ENCODE measurements at places on chromosomes 2 and 18.
A peak's percentile ranks its signal among the peaks of the same experiment; 100 is the strongest.

- DNase-seq: no peak
Observed at GRCh38 chr2:184119989-184120800, 478.1 kb upstream of the ZNF804A start.

DNA sequence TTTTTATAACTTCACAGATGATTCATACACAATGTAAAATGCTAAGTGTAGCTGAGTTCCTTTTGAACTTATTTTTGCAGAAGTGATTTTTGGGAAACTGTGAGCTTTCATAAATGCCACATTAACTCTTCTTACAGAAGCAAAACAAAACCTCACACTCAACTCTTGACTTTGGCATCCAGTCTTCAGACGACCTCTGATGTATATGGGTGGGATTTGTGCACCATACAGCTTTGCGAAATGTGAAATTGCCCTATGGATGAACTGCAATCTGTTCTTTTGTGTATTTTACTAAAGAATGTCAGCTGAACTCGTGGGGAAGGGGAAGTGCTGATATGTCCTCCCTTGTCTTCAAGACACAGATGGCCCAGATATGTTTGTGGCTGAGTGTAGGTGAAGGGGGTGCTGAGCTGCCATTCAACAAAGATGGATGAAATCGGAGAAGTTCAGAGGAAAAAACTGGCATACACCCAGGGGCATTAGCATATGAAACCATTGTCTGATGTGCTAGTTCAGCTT, 218.3 kb downstream of the PTGR3 start:
- peak; percentile 88 for DNase-seq

GRCh38 chr18:74392323-74392722, 64.8 kb downstream of the DIPK1C start:
- DNase-seq: no peak

GRCh38 chr18:28880856-28881255, 703.9 kb upstream of the CDH2 start:
- no peak for DNase-seq

- DNase-seq: no peak
Observed at GRCh38 chr2:176812246-176812775, 400.3 kb upstream of the HNRNPA3 start.

DNA sequence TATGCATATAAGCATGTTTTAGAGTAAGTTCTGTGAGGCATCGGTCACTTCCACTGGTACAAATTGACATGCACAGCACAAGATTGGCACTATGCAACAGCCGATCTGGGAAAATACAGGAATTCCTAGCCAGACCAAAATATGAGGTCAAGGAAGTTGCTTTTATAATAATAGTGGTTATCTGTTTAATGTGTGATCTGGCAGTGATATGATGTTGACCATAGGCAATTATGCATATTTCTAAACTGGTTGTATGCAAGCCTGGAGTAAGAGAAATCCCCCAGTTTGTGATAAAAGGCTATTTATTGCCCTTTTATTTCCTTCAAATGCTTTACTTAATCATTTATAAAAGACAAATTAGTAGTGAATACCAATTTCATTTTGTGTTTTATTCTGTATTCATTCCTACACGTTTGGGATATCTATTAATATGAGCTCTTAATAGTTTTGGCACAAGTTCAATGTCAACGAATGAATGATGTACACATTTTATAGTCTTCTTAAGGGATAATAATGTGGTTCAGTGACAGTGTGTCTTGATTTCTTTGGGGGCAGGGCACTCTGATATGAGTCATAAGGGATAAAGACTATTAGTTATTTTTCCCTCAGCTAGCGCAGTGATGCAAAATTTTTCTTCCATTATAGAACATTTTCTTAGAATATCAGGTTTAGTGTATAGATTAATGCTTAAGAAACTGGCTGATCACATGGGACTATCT, 34.7 kb upstream of the ZEB2 start:
- no peak for DNase-seq

DNA sequence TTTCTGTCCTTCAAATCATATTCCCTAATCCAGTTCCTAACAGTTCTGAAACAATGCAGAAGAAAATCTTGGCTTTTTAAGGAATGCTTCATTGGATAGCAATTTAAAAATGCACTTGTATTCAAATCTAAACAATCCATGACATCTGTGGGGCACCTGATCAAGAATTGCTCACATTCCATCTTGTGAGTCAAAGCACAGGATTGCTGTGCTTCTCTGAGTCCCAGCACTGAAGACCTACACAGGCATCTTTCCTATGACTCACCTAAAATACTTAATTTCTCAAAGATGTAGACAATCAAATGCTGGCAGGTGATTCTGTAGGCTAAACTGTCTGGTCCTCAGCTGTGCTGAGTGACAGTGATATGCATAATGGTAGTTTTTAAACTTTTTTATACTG, 10.1 kb upstream of the ATP8B1 start:
- DNase-seq: no peak

DNA sequence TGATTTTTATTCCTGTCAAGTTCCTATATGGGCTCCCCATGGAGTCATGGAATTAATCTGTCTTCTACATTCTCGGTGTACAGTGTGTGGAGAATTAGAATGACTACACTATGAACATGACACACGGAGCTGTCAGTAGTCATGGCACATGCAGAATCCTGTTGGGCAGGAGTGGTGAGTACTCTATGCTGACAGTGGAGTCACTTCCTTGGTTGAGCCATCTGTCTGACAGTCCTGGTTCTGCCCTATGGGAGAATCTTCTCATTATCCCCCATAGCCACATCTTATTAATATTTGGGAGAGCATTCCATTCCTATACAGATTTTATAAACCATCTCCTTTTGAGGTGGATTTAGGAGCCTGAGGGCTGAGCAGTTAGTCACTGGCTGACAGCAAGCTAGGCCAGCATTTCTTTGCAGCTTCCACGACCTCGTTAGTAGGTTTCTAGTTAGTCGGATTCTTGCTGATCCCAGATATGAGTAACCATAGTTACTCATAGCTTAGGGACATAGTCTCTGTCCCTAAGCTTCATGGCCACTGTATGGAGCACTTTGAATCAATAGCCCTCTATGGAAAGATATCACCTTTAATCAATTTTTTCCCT, 90.6 kb downstream of the MDH1 start:
- DNase-seq: no peak

DNA sequence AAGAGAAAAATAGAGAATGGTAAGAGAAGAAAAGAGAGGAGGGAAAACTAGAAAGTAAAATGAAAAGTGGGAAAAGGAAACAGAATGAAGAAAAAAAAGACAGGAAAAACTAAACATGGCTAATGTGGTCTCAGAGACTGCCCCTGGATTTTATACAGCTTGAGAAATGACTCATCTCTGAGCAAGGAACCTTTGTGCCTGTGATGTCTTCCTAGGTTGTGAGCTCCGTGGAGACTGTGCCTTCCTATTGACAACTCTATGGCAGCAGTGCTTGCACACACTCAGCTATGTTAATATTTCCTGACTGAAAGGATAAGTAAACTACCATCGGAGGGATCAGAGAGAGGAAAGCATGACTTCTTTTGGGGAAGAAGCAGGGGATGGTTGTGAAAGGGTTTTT, 203.8 kb downstream of the RDH14 start:
- DNase-seq: no peak

GRCh38 chr2:9570182-9571060, 14.8 kb upstream of the ADAM17 start:
- DNase-seq: no peak

DNA sequence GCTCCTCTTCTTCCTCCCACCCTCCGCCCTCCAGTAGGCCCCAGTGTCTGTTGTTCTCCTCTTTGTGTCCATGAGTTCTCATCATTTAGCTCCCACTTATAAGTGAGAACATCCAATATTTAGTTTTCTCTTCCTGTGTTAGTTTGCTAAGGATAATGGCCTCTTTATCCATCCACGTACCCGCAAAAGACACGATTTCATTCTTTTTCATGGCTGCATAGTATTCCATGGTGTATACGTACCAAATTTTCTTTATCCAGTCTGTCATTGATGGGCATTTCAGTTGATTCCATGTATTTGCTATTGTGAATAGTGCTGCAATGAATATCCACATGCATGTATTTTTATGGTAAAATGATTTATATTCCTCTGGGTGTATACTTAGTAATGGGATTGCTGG, 82.2 kb downstream of the COPS8 start:
- DNase-seq: no peak

- peak; percentile 80 for DNase-seq
Observed at GRCh38 chr2:11343650-11344341, 640 bp downstream of the ROCK2 start.

GRCh38 chr18:74921057-74921820, 287.7 kb downstream of the PTGR3 start:
- DNase-seq: no peak

- no peak for DNase-seq
Observed at GRCh38 chr2:210555555-210555954, 844 bp upstream of the CPS1 start.

GRCh38 chr2:26765475-26766200, 1.6 kb downstream of the SLC35F6 start:
- no peak for DNase-seq

DNA sequence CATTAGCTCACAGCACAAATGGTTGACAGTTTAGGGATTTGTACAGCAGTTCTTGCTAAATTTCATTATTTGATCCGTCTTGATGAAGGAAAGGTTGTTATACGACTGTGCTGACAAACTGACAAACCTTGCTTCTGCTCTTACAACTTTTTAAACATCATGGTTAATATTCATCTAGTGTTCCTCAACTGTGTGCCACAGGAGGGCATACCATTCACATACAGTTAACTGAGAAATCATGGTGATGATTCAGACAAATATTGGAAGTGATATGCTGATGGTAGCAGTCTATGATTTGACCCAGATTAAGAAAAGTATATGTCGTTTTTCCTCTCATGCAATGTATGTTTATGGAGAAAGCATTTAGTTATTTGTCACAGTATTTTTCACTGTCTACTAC, 129.8 kb upstream of the FSIP2 start:
- no peak for DNase-seq

- no peak for DNase-seq
Observed at GRCh38 chr18:58252166-58252565, 208.1 kb downstream of the NEDD4L start.

DNA sequence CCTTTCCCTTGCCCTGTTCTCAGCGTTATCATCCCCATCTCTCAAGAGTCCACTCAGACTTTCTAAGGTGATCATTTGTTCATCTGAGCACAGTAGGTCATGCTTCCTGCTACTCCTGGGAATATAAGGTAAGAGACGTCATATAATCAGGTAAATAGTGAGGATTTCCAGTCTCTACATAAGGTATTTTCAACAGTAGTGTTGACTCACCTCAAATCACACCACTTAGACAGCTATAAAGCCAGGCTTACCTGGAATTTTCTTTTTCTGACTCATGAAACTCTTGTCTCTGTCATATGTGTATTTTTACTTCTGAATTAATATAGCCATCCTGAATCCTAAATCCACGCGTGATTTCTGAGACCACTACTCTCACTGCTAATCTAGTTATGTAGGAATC, 443.2 kb downstream of the ARHGAP15 start:
- DNase-seq: no peak

- DNase-seq: no peak
Observed at GRCh38 chr18:24319757-24320156, 77.9 kb downstream of the OSBPL1A start.

DNA sequence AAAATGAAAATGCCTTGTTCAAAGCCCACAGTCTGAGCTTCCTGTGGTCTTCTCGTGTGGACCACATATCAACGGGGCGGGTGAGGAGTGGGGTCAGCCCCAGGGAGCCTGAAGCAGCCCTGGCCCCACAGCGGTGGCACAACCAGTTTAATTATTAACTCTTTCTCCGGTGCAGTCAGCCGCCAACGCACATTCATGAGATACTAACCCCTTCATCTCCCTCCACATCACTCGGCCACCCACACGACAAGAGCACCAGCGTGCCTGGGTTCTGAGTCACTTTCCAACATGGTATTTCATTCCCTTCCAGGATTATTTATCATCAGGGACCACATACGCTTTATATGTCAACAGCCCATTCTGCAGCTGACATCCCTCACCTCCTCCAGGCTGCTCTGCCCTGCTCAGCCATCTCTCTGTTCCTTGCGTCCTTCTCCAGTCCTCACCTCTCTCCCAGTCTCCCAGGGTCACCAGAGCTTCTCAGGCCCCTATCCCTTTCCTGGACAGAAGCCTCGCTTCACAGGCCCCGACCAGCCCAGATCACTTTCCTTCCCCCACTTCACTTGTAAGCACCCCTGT, 48.0 kb upstream of the ID2 start:
- no peak for DNase-seq

GRCh38 chr2:83459456-83459855, 999.6 kb downstream of the SUCLG1 start:
- no peak for DNase-seq

- peak; percentile 41 for DNase-seq
Observed at GRCh38 chr2:69092857-69093256, 79.9 kb downstream of the ANTXR1 start.

DNA sequence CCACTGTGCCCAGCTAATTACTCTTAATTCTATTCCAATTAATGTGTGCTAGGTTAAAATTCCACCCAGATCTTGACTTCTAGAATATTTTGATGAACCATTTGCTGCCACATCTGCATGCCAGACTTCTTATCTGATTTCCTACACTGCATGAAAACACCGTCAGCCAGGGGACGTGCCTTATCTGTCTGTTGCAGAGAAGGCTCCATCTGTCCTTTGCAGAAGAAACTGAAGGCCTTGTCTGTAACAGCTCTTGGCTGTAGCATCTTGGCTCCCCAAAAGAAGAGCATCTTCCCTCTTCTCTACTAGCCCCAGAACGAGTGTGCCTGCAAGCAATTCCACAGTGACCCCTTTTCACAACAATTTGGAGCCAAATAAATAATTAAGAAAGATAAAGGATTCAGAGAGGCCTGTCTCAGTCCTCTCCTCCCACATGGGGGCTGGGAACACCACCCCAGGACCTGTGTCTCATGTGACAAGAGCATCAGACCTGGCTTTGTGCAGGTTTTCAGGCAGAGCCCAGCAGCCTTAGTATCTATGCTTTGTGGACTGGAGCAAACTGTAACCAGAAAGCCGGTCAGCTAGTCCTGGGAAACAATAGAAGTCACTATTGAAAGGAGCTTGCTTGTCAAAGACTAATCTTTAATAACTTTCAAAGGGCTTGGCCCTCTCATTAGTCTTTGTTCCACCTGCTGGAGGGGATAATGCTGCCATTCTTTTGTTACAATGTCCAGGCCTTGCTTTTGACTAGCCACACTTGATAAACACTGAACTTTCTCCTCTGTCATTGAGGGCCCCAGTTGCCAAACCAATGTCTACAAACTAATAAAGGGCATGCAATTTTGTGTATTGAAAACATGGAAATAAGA, 84.0 kb upstream of the NEUROD1 start:
- DNase-seq: no peak

- no peak for DNase-seq
Observed at GRCh38 chr18:35028536-35028935, 12.7 kb upstream of the MAPRE2 start.

All from suppressor macrophage treated with lipopolysaccharide for 1 hour (primary cell).